ENCODE measurements at places on chromosomes 11 and 22.

GRCh38 chr11:27681664-27682063 is 18.6 kb downstream of the BDNF start:
- no peak for DNase-seq

GRCh38 chr22:27571463-27572277 is 229.9 kb downstream of the MN1 start:
- DNase-seq, result no peak

- DNase-seq, result peak; percentile 60
Observed at GRCh38 chr11:47571895-47572294, 6.5 kb downstream of the PTPMT1 start.

DNA sequence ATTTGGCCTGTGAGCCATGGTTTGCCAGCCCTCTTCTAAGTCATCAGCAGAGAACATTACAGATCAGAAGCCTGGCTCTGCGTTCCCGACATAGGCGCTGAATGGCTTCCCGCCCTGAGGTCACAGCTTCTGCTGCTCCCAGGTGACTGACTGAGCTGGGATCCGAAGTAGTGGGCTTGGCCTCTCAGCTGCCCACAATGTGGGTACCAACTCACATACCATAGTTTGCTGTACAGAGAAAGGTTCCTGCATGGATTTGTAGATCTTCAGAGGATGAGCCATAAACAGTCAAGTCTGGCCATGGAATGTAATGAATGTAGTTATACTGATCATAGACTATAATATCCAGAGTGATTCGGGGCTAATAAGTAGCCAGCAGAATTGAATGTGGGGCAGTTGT is 42.6 kb downstream of the TEAD1 start:
- DNase-seq, result no peak

GRCh38 chr22:27797520-27798391 is 3.8 kb downstream of the MN1 start:
- DNase-seq, result no peak

- no peak for DNase-seq
Observed at GRCh38 chr11:19907839-19908238, 195.2 kb downstream of the NAV2 start.

GRCh38 chr11:11982461-11982860 is 26.0 kb downstream of the DKK3 start:
- DNase-seq, result no peak

DNA sequence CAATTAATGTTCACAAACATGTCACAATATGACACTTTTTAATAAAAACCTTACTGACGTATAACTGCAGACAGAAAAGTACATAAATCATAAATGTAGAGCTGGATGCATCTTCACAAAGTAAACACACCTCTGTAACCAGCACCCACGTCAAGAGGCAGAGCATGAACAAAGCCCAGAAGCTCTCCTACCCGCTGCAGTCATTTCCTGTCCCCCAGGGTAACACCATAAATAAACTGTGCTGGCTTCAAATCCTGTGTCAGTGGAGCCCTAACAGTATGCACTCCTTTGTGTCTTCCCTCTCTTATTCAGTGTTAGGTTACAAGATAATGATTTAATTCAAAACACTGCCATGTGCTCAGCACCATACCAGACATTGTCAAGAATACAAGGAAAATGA is 5.7 kb downstream of the SYT13 start:
- DNase-seq, result no peak

DNA sequence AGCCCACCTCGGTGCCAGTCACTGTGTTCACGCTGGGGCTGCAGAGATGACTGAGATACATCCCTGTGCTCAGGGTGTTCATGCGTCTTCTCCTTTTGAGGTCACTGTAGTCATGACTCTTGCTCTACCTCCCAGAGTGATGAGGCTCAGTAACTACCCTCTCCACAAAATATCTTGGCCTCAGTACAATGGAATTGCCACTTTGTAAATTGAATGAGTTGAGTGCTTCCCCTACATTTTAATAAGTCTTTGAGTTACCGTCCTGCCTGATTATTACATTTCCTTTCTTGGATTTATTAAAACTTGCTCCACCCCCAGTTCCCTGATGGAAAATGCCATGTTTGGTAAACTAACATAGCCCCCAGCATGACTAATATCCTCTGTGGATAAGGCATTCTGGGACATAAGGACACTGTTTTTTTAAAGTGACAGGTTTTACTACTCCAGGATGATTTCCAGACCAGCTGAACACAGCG is 15.9 kb downstream of the PRSS23 start:
- no peak for DNase-seq

DNA sequence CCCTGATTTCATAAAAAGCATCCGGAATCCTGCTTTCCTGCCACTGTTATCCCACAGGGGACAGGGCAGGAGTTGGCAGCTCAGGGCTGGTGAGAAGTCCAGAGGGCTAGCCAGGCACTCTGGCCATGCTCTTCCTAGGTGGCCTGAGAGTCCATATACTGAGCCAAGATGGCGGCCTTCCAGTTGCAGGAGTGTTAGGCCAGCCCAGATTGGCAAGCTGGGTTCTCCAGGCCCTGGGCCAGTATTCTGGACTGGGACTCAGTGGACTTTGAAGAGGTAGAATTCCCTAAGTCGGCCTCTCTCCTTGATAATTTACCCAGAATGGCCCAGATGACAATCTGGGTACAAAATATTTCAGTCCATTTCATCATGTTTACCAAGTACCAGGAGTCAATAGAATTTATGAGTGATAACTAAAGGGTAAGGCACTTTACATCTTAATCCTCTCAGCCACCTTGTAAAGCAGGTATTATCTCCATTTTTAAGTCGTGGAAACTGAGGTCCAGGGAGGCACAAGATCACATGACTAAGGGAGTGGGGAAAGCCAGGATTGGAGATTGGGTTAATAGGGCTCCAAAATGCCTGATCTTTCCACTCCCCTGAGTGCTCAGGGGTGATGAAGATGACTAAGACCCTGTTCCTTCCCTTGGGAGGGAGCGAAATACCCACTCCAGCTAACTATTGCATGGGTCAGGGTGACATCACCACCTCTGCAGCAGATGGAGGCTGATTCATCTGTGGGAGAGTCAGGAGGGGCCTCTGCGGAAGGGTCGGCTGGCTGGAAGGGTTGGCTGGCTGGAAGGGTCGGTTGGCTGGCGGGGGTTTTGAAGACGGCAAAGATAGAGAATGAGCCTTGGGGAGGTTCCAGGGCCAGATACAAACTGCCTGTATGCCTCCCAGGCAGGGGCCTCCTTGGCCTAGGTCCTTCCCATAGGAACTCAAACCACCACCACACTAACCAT is 1.2 kb upstream of the MICALL1 start:
- peak; percentile 83 for DNase-seq

DNA sequence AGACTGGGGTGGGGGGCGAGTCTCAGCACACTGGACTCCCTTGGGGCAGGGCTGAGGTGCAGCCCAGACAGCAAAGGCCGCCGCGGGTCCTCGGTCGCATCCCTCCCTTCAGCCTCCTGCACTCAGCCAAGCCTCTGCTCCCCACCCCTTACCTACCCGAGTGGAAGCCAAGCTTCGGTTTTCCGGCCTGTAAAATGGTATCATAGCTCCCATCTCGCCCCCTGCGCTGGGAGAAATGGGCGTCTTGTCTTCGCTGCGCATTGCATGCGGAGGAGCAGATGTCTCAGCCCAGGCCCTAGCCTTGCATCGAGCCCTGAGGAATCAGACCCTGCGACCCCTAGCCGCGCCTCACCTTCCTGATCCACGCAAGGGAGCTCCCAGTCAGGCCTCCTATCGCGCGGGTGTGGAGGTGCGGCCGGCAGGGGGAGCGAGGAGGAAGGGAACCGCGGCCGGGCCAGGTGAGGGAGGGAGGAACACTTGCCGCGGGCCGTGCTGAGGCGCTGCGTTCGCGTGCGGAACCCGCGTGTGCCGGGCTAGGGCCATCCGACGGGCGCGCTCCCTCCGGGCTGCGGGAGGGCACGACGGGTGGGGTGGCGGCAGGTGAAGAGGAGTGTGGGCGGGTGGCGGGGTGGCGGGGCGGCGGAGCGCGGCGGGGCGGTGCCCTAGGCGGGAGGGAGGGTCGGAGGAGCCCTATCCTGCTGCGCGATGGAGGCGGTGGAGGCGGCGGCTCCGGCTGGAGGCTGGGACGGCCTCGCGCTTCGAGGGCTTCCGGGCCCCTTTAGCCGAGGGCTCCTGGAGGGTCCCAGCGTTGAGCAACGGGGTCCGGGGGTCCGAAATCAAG is 4.1 kb upstream of the TBX1 start:
- DNase-seq, result no peak

DNA sequence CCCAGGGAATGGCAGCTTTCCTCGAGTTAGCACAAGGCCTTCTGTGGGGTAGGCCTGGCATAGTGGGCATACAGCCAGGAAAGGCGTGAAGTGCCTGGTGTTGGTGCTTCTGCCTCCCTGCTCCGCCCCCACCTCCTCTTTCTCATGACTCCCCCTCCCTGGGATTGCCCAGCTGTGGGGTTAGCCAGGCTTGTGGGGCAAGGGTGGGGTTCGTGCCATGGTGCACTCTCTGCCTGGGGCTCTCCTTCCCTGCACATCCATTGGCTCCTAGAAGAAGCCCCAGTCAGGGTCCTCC is 236.8 kb upstream of the NCAM1 start:
- DNase-seq, result no peak

DNA sequence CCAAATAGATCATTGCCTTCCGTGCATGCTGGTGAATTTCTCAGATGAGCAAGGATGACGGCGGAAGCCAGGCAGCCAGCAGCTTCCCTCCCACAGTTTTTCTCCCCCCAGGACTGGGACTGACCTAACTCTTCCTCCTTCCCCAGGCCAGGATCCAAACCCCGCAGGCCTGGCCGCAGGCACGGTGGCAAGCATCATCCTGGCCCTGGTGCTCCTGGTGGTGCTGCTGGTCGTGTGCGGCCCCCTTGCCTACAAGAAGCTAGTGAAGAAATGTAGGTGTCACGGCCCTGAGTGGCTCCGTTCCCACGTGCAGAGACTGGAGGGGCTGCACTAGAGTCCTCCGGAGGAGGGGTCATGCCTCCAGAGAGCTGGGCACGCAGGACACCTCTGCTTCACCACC is 20.5 kb downstream of the CD5 start:
- DNase-seq, result no peak

DNA sequence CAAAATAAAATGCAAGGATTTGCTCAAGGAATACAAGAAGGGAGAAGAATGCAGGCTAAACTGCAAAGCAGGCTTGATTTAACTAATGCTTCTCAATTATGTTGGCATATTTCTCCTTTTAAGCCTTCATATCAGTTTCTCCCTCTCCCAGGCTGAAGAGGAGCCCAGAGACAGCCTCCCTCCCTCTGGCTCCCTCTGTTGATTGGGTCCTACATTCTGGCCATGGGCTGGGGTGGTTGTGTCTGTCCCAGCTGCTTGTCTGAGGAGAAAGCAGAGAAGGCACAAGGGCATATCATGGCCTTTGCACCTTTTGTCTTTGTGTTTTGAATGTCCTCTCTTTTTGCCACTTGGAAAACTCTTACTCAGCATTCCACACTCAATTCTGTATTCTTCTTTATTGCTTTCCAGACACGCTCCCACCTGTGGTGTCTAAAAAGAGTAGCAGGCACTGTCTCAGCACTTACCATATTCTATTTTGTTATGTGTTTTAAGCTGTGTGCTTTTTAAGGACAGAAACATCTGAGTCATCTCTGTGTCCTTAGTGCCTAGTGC is 77.4 kb downstream of the INSC start:
- no peak for DNase-seq

- no peak for DNase-seq
Observed at GRCh38 chr22:35938226-35938625, 90.4 kb downstream of the RBFOX2 start.

DNA sequence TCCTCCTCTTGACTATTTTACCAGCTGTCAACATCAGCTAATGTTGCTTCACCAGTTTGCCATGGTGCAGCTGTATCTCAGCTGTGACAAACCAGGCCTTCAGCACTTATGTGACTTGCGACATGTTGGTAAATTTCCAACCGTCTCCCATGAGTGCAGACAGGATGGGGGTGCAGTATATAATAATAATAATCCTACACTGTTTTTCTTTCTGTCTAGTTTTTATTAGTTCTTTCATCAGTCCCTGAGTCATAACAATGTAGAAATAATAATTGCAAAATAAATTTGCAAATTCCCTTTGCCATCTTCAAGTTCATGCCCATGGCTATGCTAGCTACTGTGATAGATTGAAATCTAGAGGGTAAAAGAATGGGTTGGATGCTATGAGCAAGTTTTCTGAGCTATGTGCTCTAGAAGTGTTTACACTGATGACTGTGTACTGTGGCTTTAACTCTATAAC is 4.9 kb downstream of the MMP13 start:
- DNase-seq, result no peak

DNA sequence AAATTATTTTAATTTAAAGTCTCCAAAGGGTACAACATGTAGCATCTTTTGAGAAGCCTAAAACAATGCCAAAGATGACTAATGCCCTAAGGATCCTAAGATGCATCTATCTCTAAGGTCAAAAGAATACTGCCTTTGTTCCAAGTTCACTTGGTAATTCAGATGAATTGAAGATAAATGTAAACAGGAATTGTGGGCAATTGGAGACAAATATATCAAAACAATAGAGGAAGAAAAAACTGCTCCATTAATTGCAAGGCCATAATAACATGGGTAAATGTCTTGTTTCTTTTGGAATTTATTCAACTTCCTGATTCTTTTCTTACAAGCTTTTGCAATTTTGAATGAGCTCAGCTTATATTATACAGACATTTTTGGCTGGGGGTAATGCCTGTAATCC is 338.6 kb downstream of the TTC28 start:
- peak; percentile 1 for DNase-seq

DNA sequence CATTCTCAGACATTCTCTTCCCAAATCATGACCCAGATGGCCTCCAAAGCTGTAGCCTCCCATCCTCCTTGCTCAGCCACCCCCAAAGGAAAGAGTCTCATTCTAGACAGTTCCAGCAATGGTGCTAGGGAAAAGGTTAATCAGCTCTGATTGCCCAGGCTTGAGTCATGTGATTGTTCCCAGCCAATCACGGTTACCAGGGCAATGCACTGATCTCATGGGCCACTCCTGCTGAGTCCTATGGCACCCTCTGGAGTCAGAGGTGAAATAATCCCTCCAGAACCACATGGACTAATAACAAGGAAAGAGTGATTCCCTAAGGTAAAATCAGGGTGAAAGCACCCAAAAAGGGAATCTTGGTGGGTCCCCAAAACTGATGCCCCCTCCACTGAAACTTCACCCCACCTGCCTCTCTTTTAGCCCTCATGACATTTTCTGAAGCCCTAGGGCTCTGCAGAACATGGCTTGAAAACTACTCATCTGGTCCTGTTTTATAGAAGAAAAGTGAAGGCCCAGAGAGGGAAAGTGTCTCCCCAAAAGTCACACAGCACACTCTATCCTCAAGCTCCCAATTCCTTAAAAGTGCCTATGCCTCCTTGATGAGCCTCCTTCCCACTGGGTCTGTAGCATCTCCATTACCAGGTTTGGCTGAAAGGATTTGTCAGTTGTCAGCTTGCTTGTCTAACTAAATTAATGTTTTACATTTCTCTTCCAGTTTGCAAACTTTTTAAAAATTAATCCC is 203.7 kb downstream of the MN1 start:
- peak; percentile 32 for DNase-seq
